B cell (primary cell): ENCODE measurements at places on chromosomes 16 and 17. TPM values are rescaled to one million over a fixed set of nuclear protein-coding genes. Genes with fewer than 3 reads are reported as not detected.

DNA sequence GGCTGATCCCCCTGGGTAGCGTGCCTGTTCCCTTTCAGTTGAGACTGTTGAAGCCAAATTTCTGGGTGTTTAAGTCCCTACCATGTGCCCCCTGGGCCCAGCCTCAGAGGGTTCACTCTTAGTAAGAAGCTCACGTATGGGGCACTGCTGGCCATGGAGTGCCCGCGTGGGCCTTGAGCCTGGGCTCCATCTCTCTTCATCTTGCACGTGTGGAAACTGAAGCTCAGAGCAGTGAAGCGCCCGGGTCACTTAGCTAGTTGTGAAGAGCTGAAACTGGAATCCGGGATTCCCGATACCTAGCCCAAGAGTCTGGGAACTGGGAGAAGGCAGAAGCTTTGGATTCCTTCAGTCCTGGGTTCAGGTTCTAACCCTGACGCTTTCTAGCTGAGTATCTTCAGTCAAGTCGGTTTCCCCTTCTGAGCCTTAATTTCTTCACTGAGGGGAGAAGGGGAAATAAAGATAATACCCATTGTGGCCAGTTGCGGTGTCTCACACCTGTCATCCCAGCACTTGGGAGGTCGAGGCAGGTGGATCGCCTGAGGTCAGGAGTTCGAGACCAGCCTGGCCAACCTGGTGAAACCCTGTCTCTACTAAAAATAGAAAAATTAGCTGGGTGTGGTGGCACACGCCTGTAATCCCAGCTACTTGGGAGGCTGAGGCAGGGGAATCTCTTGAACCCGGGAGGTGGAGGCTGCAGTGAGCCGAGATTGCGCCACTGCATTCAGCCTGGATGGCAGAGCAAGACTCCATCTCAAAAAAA, 103.9 kb downstream of the OR1D5 start:
- no peak for DNase-seq

GRCh38 chr16:57367116-57367752, 5.1 kb upstream of the CX3CL1 start:
- DNase-seq, result no peak

- no peak for DNase-seq
These were observed 11.5 kb downstream of the UBE2G1 start for GRCh38 chr17:4354862-4355514.

DNA sequence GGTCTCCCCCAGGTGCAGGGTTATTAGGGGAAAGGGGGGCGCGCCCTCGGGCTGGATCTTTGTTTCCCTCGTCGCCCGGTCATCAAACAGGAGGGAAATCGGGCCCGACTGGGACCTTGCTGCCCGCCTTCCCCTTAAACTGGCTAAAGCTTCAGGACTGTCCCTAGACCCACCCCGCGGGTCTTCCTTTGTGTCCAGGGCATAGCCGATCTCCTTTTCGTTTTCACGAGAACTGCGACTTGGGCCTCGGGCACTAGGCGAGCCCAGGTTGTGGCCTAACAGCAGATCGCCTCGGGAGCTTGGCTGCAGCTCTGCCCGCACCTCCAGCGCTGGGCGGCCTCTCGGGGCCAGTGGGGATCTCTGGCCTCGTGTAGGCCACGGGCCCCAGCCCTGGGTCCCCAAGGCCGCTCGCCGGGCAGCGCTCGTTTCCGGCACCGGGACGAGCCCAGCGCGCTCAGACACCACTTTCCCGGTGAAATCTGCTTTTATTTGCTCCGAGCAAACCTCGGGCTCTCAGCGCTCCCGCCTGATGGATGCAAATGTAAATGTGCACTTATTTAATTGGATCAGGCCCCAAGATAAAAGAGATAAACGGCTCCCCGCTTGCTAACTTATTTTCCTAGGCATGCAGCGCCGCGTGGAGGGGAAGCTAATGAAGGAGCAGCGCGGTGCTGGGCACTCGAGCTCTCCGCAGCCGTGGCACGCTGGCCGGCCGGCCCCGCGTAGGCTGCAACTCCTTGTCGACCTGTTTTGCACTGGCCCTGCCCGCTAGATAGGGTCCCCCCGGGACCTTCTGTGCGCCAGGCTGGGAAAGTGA, 7.8 kb downstream of the IRX5 start:
- peak; percentile 31 for DNase-seq

The CTRB1 gene
- total RNA-seq, result not detected in 2 replicates

DNA sequence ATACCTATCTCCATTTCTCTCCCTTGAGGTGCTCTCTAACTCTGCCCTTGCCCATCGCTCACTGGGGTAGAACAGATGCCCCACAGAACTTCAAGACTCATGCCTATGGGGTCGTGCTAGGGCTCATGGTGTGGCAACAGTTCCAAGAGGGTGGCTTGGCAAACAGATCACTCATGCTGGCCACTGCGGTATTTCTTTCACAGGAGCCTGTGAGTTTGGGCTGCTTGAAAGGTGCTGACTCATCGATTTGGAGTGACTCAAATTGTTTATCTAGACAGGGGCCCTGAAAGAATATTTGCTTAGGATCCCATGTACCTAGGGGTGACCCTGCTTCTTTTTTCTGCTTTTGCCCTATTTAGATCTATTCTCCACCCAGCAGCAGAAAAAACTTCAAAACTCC, 69.9 kb downstream of the IRX5 start:
- no peak for DNase-seq

DNA sequence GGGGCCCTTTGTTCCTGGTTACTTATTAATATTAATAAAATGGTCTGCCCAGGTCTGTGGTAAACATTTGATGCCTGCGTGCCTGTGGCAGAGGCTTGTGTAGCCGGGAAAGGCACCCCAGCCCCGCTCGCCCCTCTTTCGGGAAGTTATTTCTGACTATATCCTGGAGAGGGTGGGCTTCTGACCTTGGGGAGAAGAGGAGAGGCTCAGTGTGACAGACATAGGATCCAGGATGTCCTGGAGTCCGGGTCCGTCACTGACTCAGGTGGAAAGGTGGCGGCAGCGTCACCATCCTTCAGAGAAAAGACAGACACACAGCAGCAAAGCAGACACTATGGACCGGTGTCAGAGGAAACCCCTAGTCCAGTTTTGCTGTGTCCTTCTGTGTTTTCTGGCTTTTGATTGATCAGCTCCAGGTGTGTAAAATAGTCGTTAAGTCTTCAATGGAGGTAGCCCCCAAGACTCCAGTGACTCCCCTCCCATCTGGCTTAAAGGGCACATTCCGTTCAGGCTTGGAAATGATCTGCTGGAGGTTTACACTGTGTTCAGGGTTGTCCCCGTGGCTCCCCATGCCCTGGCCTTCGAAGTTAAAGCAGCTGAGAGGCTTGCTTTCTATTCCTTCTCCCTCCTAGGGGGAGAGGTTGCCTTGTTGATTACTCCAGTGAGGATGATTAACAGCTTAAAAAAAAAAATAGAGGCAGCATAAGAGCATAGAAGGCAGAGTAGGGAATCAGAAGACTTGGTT, 81.6 kb downstream of the CCDC182 start:
- no peak for DNase-seq

GRCh38 chr16:79532785-79533184, 67.8 kb downstream of the MAF start:
- no peak for DNase-seq

GRCh38 chr17:79927136-79927661, 88.0 kb upstream of the CBX4 start:
- DNase-seq, result no peak

GRCh38 chr17:45748731-45749310, 35.3 kb upstream of the CRHR1 start:
- no peak for DNase-seq

The NPIPB2 gene
- 36.9 and 38.1 TPM in 2 replicates for total RNA-seq

DNA sequence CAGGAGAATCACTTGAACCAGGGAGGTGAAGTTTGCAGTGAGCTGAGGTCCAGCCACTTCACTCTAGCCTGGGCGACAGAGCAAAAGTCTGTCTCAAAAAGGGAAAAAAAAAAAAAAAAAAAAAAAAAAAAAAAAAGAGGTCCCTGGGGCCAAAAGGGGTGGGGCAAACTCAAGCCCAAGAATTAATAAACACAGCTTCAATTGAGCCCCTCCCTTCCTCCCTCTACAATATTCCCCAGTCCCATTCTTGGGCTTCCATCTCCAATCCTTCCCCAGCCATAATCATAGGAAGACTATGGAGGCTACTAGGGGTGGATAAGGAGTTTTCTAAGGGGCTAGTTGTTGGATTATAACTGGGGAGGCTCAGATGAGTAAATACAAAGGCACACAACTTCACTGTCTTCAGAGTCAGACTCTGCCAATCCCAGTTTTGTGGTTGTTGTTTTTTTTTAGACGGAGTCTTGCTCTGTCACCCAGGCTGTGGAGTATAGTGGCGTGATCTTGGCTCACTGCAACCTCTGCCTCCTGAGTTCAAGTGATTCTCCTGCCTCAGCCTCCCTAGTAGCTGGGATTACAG, 9.5 kb downstream of the CAVIN1 start:
- DNase-seq, result no peak

The CA4 gene
- not detected in 2 replicates for total RNA-seq

DNA sequence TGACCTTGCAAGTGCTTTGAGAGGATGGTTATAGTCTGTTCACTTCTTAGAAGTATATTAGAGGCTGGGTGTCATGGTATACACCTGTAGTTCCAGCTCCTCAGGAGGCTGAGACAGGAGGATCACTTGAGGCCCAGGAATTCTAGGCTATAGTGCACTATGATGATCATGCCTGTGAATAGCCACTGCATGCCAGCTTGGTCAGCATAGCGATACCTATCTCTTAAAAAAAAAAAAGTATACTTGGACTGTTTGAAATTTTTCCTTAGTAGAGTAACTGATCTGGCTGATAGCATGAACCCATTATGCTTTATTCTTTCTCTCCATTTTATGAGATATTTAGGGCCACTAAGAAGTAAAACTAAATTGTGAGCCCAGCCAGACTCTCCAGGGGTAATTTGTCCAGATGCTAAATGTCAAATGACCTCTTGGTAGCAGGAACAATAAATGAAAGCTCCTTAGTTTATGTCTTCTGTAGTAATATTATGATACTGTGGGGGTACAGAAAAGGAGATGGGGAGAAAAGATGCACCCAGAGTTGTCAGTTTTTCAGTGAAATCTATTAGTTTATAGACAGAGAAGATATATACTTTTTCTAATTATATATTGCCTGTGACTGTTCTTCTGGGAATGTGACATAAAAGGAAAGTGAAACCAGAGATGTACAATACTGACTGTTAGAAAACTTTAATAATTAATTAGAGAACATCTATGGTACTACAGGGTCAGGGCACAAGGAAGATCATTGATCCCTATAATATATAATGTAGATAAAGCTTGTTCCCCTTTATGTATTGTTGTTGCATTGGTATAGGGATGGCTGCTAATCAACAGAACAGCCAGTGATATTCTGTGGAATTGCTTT, 335.3 kb upstream of the TBX2 start:
- no peak for DNase-seq

The NPIPA5 gene
- total RNA-seq, result 1.2 TPM in 1 of 2 replicates, not detected in the other

DNA sequence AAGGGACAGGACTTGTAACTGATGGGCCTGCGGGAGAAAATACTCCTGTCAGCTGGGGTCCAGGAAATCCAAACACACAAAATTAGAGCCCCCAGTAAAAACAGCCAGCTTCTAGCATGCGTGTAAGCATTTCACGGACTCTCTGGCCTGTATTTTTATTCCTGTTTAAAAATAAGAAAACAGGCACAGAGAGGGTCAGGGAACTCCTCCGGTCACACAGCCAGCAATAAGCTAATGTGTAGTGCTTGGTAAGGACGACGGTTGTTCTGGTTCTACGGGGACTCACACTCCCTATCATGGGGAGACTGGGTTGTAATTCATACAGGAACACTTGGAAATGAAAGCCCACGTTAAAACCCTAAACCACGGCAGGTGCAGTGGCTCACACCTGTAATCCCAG, 1.5 kb upstream of the TCF25 start:
- DNase-seq, result no peak

The CMTM2 gene
- total RNA-seq, result not detected in 2 replicates

DNA sequence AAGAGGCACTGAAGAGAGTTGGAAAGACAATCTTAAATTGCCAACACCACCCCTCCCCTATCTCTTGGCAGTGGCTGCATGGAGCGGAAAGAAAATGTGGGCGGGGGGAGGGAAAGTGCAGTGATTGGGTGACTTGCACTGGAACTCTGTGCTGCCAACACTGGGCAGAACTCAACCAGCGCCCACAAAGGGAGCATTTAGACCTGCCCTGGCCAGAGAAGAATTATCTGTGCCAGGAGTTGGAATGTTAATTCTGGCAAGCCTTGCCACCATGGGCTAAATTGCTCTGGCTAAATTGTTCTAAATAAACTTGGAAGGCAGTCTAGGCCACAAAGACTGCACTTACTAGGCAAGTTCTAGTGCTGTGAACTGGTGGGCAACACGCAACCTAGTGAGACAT, 6.5 kb upstream of the CCL13 start:
- DNase-seq, result no peak

- DNase-seq, result no peak
These were observed 13.0 kb downstream of the C16orf87 start for GRCh38 chr16:46817961-46818360.

The ELMO3 gene
- total RNA-seq, result 8.3 and 9.6 TPM in 2 replicates
